ENCODE measurements at places on chromosomes 5 and 9. TPM values are rescaled to one million over a fixed set of nuclear protein-coding genes. Genes with fewer than 3 reads are reported as not detected.

- DNase-seq = peak; percentile 87
Observed at GRCh38 chr9:128554155-128554862, 1.9 kb downstream of the SPTAN1 start.

- no peak for DNase-seq
Observed at GRCh38 chr5:41427505-41427904, 82.9 kb downstream of the PLCXD3 start.

DNA sequence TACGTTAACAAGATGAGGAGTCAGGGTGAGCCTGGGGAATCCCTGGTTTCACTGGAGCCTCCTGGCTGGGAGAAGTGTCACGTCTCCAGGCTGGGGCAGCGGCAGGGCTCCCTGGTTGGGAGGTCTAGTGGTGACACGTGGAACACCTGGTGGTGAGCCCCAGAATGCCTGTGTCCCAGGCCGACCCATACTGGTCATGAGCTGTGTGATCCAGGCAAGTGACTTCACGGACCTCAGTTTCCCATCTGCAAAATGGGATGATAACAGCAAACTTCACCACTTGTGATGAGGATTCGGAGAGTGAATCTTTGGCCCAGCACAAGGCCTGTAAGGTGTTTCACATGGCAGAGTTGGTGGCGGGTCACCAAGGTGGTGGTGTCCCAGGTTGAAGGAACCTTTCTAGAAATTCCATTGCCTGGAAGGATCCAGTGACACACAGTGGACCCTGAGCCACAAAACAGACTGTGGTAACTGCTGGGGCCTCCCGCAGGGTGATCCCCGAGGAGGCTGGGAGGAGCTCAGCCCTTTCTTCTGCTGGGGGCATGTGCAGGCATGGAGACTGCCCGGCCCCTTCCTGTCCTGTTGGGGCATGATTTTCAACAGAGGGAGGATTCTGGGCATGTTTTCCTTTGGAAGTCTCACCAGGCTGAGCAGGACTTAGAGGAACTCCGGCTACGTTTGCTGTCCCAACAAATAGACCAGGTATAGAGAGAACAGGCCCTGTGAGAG, 153.9 kb upstream of the IER5L start:
- DNase-seq = no peak

DNA sequence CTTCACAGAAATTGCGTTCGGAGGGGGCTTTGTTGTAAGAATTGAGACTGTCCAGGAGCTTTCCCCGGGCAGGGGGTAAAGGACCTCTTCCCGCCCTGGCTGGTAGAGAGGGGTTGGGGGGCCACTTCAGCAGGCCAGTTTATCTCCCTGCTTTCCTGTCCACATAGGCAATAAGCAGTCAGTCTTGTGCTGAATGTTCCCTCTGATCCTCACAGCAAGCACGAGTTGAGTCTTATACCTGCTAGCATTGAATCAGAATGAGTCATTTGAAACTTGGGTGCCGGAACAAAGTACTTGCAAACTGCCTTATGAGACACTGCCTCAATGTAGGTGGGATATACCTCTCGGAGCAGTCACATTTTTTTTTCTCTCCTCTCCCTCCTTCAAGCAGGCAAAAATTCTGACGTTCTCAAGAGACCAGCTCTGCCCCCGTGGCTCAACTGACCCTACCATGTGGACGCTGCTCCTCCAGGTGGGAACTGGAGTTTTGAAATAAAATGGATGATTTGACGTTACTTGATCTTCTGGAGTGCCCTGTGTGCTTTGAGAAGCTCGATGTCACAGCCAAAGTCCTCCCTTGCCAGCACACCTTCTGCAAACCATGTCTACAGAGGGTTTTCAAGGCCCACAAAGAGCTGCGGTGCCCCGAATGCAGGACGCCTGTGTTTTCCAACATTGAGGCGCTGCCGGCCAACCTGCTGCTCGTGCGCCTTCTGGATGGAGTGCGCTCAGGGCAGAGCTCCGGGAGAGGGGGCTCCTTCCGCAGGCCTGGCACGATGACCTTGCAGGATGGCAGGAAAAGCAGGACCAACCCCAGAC, 1.3 kb downstream of the SH3RF2 start:
- no peak for DNase-seq

NTNG2 gene
- not detected for polyA plus RNA-seq

- DNase-seq = no peak
Observed at GRCh38 chr9:136806067-136806466, 1.7 kb upstream of the RABL6 start.

DNA sequence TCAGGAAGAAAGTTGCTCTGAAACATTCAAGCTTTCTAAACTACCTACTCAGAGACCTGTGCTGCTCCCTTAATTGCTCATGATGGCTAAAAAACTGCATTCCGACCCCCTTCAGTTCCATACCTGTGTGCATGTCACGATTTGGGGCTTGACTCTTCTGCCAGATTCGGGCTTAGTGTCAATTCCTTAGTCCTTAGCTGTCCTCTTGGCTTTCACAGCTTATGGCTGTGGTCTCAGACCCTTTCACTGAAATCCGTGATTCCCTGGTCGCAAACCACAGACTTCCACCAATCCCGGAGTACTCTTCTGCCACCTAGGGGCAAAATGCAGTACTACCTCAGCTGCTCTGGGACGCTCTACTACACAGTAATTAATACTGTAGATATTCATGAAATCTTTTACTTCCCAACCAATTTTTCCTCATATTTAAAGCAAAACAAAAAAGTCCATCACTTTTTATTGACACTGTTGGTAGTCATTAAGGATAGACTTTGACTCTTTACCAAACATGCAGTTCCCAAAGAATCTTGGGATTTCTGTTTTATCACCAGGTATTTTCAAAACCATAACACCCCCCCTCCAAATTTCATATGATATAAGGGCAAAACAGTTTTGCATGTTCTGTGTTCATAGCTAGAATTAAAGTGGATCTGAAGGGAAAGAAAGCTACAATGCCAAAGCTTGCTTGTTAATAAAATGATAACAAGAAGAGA, 617.4 kb downstream of the SLCO4C1 start:
- DNase-seq = peak; percentile 64

PCDHGA8 gene
- polyA plus RNA-seq = 0.16 TPM
